Hepatocyte (in vitro differentiated cells): ENCODE measurements at places on chromosomes 2 and 18. TPM values are rescaled to one million over a fixed set of nuclear protein-coding genes. Genes with fewer than 3 reads are reported as not detected.

DCDC2C gene
- total RNA-seq, result not detected in 2 replicates

SLC9A4 gene
- total RNA-seq, result 0.80 and 1.8 TPM in 2 replicates

LAMA3 gene
- 52.1 and 63.3 TPM in 2 replicates for total RNA-seq

DNA sequence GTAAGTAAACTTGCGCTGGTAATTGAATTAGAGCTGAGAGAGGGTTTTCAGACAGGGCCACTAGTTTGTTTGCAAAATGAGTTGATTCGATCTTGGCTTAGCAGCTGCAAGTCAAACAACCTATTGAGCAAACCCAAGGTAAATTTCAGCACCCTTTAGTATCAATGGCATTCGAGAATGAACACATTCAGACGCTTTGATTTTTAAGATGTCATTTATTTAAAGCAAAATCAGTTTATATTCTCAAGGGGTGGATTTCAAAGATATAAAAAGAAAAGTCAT lies 44.2 kb downstream of the TGIF1 start:
- DNase-seq, result no peak

DNA sequence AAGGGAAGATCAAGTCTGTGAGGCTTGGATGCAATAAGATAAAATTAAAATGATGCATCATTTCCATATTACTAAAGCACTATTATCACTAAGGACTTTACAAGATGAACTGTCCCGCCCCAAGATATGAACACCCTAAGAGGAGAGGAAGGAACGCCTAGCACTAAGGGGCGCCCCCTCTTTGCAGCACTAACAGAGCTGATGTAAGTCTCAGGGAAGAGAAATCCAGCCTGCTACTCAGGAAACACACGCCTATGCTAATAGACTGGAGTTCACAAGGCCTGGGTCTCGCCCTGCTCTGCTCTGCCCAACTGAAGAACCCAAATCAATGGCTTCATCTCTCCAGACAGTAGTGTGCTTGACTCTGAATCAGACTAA lies 6.1 kb downstream of the INO80C start:
- DNase-seq, result no peak

DNA sequence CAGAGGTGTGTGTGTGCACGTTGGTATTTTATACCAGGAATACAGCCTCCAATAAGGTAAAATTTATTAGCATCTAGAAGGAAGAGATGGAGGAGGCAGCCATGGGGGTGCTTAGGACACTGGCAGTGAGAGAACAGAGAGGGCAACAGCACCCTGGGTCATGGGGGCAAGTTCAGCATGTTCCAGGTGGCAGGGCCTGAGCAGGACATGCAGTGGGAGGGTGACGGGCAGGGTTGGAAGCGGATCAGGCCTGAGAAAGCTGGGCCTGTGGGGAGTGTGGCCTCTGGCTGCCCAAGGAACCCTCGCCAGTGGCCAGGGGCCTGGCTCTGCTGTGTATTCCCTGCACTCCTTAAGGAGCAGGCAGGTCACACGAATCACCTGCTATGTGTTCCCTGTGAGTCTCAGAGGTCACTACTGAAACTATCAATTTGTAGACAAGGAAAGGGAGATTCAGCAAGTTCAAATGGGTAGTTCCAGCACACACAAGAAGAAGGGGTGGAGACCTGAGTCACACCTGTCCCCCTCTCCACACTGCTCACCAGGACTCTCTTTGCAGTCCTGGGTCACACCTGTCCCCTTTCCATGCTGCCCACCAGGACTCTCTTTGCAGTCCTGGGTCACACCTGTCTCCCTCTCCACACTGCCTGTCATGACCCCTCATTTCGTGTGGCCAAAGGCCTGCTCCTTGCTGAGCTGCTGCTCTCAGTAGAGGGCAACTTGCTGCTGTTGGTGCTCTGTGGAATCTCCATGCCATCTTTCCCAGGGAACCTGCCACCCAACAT lies 463.9 kb upstream of the HS6ST1 start:
- no peak for DNase-seq

DNA sequence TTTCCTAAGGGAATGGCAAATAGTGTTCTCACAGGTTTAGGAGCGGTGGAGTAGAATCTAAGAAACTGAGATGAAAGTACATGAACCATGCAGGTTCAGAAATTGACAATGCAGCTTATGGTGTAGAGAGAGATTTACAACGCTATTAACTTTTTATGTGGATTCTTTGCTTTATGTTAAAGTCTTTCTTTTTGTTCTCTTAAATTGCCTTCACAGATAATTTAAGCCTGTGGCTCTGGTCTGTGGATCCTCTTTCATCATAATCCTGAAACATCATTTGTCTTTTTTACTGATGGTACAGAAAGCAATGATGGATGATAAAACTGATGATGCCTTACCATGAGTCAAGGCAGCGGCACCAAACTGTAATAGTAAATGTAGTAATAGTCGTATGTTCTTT lies 30.3 kb downstream of the SOCS6 start:
- no peak for DNase-seq

GRCh38 chr2:45242161-45242741 lies 233.0 kb upstream of the SIX2 start:
- DNase-seq, result peak; percentile 30

GRCh38 chr2:188569431-188570165 lies 277.9 kb downstream of the GULP1 start:
- DNase-seq, result no peak

GRCh38 chr2:44120428-44120827 lies 48.2 kb upstream of the PPM1B start:
- no peak for DNase-seq

DNA sequence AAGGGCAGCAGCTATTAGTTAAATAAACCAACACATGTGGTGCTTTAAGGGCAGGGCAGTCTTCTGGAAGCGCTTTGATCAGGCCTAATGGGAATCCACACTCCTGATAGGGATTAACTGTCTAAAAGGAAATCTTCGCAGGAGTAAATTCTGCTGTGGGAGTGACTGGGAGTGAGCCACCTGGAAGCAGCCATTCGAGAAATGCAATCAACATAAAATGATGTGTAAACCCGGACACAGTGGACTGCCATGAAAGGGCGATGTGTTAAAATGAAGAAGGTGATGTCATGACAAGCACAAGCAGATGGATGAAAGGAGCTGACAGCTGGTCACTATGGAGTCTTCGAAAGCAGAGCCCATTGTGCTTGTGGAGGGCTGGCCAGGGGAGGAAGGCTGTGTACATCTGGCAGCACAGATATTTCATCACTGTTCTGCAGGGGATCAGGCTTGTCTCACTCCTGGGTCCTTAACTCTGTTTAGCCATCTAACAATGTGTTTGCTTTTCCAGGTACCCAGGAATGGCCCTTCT lies 24.8 kb upstream of the GALNT14 start:
- no peak for DNase-seq

DNA sequence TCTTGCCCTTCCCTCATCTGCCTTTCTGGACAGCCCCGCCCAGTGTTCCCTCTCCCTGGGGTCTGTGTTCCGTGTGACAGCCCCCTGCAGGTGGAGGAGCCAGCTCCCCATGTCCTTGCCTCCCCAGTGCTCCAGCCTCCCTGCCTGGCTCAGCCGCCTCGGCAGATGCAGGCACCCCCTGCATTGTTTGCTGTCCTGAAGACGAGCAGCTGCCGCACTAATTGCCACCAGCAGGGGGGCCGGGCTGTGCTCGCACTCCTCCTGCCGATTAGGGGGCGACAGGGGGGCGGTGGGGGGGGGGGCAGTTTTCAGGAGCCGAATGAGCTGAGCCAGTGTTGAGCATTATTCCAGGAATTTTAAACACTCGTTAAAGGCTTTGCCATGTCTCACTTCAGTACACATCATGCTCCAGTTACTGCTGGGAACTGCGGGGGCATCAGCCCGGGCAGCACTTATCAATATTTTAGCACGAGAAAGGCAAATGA lies 23.3 kb downstream of the SIX3 start:
- DNase-seq, result no peak

- DNase-seq, result peak; percentile 38
These were observed 43.6 kb downstream of the FECH start for GRCh38 chr18:57542812-57543427.

GRCh38 chr18:44098551-44099098 lies 582.1 kb upstream of the SETBP1 start:
- DNase-seq, result no peak

DNA sequence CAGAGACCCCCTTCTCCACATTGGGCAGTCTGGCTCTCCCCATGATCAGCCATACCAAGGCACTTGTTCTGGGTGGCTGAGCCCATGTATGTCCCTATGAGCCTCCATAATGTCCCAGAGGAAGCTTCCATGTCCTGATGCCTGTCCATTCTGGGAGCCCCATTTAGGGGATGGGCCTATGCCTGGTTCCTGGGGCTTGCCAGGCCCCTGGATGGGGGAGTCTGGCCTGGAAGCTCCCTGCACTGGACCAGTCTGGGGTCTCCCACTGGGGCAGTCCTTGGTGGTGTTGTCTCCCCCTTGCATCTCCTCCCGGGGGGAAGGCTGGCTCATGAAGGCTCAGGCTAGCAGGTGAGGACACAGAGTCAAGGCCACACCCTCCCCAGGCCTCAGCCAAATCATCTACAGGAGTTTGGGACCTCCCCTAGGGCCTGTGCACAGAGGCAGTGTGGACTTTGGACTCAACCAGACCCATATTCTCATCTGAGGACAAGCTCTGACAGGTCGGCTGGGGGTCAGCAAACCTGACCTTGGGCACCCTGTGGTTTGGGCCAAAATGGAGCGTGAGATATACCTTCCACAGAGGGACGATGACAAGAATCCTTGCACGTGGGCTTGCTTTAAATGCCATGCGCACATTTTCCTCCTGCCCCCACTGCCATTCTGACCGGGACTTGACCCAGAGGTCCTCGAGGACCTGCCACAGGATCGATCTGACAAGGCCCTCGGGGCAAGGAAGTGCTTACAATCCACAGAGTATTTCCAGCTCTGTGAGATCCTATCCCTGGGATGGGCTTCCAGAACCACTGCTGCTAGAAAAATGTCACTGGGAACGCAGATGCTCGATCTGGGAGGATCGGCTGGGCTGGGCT lies 38.8 kb downstream of the INHBB start:
- peak; percentile 40 for DNase-seq

DNA sequence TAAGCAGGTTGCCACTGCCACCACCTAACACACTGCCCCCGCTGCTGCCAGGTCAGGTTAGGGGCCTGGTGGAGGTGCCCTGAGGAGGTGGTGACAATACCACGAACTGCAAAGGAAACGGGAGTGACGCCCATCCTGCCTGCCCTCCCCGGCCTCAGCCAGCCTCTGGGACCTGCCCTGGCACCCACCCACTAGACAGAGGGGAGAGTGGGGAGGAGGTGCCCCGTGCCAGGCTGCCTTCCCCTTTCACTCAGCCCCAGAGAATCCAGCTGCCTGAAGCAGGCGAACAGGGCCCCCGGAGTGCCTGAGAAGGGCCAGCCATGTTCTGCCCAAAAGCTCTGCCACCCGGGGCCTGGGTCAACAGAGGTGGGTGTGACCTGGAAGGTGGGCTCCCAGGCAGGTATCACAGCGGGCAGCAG lies 44.5 kb upstream of the FOSL2 start:
- DNase-seq, result no peak

GRCh38 chr2:129318581-129319421 lies 660.7 kb upstream of the RAB6C start:
- DNase-seq, result peak; percentile 37

DNA sequence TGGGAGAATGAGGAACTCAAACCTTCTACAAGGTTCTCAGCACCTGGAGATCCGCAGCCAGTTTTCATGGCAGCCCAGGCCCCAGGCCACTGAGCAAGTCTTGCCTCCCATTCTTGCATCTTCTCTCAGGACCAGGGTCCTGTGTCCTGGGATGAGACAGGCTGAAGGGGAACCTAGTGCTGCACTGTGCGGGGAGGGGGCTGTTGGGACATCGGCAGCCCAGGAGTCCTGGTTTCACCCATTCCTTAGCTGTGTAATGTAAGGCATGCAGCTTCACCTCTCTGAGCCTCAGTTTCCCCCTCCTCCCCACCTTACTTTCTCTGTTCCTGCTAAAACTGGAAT lies 43.9 kb downstream of the TNS1 start:
- DNase-seq, result no peak

- DNase-seq, result no peak
These were observed 50.6 kb downstream of the LYPD6B start for GRCh38 chr2:149089068-149089467.

- peak; percentile 29 for DNase-seq
These were observed 36.6 kb downstream of the ARL6IP6 start for GRCh38 chr2:152755029-152755428.

DNA sequence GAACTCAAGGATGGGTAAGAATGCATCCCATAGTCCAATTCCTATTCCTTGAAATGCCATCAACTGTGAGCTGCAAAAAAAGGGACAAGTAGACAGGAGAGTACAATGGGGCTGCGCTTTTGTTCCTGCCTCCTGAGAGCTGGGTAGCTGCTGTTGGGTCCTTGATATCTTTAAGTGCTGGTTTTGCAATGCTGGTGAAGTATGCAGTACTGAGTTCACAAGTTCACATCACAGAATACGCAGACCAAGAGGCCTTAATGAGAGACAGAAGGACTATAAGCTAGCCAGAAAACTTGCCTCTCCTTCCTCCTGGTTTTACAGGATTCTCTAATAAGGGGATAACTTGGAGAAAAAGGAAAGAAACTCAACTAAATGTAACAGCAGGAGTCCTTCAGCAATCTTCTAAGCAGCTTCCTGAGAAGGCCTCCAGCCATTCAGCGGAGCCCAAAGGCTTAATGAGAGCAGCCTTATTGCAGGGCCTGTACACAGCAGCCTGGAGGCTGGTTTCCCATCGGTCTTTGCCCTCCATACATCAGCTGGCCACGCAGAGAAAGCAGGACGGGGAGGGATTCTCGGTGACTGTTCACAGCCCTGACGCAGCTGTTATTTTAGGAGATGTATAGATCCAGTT lies 293.1 kb downstream of the CDCA7 start:
- DNase-seq, result peak; percentile 26

GRCh38 chr2:11329776-11330175 lies 14.7 kb downstream of the ROCK2 start:
- no peak for DNase-seq

GRCh38 chr2:170711196-170711773 lies 3.9 kb upstream of the SP5 start:
- no peak for DNase-seq

GRCh38 chr2:191333911-191334357 lies 88.7 kb downstream of the MYO1B start:
- no peak for DNase-seq

GRCh38 chr2:38743672-38744398 lies 7.3 kb downstream of the SRSF7 start:
- DNase-seq, result no peak

DNA sequence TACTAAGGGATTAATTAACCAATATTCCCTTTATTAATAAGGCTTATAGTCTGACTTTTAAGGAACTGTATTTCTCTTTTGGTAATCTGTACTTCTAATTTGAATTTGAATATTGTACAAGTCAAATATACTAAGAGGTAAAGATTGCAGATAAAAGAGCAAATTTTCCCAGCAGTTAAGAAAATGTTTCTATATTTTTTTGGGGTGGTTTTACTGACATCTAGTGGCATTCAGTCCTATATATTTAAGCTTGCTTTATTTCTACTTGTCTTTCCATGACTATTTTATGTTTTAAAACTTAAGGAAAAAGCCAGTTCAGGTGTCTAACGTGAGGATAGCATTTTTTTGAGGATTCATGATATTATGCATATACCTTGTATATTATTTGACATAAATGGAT lies 41.6 kb downstream of the TDRD15 start:
- no peak for DNase-seq
